ENCODE measurements at places on chromosomes 7 and 10.
A peak's percentile ranks its signal among the peaks of the same experiment; 100 is the strongest.

- DNase-seq, result no peak
These were observed 19.4 kb downstream of the ZFAND2A start for GRCh38 chr7:1140476-1141104.

DNA sequence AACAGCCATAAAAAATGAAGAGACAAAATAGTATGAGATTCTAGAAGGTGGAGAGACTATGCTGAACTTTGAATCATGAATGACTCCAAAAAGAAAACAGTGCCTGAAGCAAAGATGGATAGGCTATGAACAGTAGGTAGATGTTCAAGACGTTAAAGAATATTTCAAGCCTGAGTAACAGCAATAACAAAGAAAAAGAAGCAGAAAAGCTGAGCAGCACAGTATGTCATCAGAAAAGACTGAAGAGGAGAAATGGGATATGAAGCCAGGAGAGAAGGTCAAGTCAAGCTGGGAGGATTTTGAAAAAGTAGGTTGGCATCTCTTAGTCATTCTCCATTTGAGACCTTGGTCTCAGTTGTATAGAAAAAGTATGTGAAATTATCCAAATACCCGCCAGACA, 484.4 kb downstream of the SORCS1 start:
- no peak for DNase-seq

DNA sequence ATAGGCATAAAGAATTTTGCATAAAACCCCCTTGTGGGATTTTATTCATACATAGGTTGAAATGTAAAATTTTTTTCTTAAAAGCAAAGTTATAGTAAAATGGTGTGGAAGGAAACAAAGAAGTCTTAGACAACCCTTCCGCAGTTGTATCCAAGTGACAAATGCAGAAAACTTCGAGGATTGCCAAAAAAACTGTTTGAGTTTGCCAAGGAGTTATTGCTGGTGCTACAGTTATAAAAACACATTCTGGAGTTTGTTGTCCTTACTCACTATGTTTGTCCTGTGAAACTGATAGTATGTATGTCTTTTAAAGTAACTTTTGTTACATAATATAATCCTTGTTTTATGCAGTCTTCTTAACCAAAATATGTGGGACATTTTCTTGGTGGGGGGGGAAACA, 120.3 kb downstream of the FOXP2 start:
- DNase-seq, result no peak

DNA sequence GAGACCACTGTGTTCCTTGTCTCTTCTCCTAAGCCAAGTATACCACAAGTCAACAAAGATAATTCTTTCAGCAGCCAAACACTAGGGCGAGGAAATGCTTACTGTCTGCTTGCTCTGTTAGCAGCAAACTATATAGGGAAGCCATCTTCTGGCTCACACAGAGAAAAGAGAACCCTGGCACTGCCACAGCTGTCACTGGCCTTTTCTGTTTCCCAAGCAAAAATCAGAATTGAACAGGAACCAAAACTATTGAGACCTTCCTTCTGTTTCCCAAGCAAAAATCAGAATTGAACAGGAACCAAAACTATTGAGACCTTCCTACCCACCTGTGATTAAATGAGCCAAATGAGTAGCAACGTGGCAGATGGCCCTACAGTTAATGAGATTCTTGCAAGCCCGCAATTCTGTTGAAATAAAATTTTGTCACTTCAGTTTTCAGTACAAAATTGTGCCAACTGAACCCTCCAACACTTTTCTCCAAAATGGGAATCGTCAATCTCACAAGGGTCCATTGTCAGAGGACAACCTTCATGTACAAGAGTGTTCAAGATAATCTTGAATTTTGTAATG, 54.5 kb downstream of the LRRTM3 start:
- no peak for DNase-seq

DNA sequence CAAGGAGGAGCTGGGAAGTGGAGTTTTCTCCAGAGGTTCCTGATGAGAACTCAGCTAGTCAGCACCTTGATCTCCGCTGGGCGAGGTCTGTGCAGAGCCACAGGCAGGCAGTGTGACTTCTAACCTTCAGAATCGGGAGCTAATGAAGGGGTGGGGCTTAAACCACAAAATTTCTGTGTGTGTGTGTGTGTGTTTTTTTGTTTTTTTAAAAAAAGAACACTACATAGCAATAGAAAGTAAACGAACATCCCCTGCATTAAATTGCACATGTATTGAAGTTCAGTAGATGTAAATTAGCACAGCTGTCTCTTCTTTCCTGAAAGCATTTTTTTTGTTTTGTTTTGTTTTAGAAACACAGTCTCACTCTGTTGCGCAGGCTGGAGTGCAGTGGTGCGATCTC, 46.2 kb downstream of the RBM17 start:
- DNase-seq, result no peak

DNA sequence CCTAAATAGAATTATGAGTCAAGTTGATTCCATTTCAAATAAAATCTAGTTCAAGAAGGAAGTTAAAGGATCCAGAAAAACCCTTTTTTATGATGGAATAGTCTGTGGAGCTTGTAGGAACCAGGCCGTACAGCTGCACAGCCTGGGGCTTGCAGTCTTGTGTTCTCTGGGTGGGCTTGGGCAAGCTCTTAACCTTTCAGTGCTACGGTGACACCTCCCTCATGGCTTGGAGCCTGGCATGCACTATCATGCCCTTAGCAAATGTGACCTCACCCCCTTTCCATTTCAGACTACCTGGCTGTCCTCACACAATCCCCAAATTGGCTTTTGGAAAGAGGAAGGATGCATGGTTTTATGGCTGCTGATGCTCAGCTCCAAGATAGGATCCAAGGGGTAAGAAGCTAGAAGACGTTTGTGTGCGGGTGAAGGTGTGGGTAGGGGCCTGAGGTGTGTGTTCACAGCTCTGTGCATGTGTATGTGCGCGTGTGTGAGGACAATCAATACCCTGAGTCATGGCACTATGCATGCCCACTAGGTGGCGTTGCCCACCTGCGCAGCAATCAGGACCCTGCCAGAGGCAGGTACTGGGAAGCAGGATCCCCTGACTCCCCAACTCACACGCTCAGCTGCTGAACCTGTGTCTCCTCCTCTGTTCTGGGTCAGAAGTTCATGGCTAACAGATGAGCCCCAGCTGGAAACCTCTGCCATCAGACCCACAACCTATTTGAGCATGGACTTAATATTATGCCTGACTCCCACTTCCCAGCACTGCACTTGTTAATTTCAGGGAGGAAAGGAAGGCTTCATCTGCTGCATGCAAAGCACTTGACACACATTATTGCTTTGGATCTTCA, 113.4 kb downstream of the PTPN20 start:
- peak; percentile 73 for DNase-seq

GRCh38 chr10:53744746-53745145, 972.2 kb upstream of the MBL2 start:
- no peak for DNase-seq

GRCh38 chr10:16483241-16483917, 38.3 kb downstream of the C1QL3 start:
- no peak for DNase-seq

DNA sequence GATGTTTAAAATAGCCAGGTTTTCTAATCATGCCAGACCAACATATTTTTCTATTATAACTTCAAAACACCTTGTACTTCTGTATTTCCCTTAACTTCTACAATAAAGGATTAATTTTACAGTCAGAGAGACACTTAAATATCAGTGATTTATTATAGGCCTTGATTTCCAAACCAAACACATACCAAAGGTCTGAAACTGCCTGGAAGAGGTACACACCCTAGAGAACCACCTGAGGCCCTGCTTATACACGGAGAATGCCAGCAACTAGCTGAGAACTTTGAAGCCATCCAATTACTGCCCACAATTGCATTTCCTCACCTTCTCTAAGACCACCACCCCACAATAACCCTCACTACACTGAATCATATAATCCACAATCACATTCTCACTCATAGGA, 4.9 kb downstream of the CCDC6 start:
- DNase-seq, result no peak

DNA sequence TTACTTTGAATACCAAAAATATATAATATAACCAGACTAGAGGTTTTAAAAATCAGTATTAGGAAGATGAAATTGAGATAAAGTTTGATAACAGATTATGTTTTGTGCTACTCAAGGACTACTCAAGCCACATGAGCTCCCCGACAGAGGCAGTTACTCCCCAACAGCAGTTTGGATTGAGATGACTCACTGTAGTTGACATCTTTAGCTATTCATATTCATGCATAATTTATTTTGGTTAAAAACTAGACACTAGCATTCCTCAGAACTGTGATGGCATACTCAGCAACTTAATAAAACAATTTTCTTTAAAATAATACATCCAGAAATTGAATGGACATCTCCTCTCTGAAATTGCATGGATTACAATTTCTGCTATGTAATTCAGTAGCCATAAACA, 19.6 kb downstream of the PCLO start:
- no peak for DNase-seq

GRCh38 chr7:112996331-112996871, 90.2 kb downstream of the GPR85 start:
- no peak for DNase-seq

- DNase-seq, result peak; percentile 86
These were observed 26.4 kb downstream of the MYL10 start for GRCh38 chr7:101602484-101603241.

GRCh38 chr7:105602325-105603305, 21.3 kb upstream of the EFCAB10 start:
- DNase-seq, result no peak

DNA sequence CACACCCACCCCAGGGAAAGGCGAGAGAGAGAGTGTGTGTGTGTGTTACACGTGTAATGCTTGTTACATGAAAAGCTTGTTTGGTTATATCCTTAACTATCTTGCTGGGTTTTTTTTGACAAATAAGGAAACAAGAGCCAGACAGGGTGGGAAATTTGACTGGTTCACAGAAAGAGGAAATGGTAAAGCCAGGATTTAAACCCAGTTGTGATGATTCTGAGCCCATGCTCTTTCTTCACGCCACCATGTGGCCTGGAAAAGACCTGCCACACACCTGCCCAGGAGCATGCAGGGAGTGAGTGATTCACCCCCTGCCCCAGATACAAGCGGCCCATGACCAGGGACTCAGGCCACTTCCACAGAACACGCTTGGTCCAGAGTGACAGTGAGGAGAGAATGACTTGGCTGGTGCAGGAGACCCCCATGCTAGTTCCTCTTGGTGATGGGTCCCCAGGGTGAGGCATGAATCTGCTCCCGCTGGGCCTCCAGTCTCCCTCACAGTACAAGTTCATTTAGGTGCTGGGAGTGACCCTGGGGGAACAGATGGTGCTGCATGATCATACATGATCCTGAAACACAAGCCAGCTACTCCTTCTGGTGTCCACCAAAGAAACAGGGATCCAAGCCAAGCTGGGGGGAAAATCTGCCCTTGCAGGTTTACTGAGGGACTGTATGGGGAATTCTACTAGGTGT, 21.0 kb upstream of the EIF5AL1 start:
- no peak for DNase-seq

- peak; percentile 84 for DNase-seq
These were observed 52.7 kb upstream of the BTRC start for GRCh38 chr10:101301111-101301731.

DNA sequence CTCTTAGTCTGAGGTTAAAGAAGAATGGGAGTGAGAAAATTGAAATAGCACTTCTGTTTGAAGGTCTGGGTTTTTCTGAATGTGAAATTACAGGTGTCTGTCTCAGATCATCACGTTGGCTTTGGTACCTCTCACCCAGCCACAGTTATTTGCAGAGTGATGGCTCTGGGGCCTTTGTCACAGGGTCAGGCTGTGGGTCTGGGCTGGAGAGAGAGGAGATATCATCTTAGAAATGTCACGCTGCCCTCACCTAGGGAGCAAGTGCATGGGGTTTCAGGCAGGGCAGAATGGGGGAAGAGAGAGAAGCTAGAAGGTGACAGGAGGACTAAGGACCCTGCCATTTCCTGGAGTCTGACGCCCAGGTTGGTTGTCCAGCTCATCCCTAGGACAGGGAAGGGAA, 127.2 kb downstream of the CFAP58 start:
- DNase-seq, result no peak

- peak; percentile 55 for DNase-seq
These were observed 36.7 kb downstream of the BTBD16 start for GRCh38 chr10:122307669-122308416.

DNA sequence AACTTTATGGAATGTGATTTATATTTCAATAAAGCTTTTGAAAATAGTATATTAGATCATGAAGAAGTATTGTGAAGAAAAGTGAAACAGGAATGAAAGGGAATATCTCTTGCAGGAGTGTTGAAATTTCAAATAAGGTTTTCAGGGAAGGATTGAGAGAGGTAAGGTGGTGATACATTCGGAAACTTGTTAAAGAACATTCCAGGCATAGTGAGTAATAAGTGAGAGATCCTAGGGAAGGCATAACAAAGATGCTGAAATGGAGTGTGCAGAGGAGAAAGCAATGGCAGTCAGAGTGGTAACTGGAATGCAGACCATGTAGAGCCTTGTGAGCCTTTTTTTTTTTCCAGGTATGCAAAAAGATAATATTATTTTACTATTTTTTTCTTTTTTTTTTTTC, 4.1 kb downstream of the OR9A4 start:
- DNase-seq, result no peak

DNA sequence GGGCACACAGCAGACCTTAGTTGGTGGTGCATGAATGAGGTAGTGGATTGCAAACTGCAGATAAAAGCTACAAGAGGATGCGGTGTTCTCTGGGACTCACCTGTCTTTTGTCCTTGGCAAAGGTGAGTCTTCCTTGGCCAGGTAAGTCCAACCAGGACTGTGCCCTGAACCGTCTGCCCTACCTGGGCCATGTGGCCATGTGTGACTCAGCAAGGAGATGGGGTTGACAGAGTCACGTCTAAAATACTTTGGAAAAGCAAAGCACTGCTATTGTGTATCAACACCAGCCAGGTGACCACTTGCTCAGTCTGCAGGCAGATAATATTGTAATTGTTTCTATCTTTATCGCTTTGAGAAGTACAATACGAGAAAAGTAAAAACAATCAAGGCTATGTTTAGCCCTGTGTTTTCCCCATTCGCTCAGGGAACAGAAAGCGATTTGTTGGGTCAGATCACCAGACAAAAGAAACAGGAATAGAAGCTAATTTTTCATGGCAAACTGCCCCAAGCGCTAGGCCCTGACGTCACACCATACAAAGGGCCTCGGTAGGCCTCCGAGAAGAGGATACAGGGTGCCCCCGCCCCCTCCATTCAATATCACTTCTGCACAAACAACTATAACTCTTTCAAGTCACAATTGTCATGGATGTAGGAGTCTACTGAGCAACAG, 57.3 kb downstream of the FAM53B start:
- DNase-seq, result no peak

GRCh38 chr7:99452541-99452940, 13.4 kb downstream of the ATP5MF start:
- no peak for DNase-seq
